ENCODE measurements at places on chromosomes 4 and X.

- DNase-seq = no peak
Measured at GRCh38 chr4:22103768-22104167, 155.2 kb upstream of the KCNIP4 start.

DNA sequence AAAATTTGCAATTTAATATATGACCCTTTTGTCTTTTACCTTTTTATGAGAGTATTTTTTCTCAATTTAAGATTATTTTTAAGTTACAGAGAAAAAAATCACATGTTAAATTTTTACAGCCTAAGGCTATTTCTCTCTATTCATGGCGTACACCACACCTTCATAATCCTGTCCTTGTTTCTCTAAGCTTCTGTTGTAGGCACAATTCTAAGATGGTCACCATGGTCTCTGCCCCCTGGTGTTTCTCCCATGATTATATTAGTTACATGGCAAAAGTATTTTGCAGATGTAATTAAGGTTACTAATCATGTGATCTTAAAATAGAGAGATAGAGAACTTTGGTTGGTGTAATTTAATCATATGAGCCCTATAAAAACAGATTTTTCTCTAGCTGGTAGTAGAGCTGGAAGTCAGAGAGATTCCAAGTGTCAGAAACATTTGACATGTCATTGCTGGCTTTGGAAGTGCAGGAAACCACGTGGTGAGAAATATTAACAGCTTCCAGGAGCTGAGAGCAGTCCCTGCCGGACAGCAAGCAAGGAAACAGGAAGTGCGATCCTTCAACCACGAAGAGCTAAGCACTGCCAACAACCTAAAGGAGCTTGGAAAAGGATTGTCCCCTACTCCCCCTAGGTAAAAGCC lies 89.8 kb downstream of the EIF4E start:
- DNase-seq = peak; percentile 8

- DNase-seq = no peak
Measured at GRCh38 chr4:87981486-87981885, 6.0 kb downstream of the SPP1 start.

DNA sequence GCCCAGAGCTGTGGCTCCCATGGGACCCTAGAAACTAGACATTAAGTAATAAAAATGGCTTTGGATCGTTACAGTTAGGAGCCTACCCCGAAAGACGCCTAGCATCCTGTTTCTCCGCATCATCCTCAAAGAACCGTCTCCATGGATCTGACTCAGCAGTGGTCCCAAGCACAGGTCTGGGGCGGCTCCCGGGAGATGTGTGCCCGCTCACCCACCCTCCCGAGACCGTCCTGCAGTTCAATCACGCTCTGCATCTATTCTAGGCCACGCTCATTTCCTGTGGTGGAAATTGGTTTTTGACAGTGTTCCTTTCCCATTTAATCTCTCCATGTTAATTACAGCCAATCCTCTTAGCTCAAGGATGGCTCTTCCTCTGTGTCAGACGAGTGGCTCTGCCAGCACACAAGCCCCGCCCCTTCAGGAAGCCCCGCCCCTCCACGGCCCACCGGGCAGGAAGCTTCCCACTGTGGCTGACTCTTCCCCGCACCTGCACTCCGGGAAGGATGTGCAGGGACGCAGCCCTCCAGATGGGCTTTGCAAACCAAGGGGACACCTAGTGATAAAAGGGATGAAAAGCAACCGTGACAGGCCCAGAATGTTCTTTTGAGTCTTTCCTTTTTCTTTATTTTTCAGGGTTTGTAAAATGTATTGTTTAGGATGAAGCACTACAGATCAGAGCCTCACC lies 34.5 kb upstream of the HELT start:
- peak; percentile 43 for DNase-seq

- DNase-seq = no peak
Measured at GRCh38 chr4:650461-650860, 23.6 kb downstream of the ATP5ME start.

DNA sequence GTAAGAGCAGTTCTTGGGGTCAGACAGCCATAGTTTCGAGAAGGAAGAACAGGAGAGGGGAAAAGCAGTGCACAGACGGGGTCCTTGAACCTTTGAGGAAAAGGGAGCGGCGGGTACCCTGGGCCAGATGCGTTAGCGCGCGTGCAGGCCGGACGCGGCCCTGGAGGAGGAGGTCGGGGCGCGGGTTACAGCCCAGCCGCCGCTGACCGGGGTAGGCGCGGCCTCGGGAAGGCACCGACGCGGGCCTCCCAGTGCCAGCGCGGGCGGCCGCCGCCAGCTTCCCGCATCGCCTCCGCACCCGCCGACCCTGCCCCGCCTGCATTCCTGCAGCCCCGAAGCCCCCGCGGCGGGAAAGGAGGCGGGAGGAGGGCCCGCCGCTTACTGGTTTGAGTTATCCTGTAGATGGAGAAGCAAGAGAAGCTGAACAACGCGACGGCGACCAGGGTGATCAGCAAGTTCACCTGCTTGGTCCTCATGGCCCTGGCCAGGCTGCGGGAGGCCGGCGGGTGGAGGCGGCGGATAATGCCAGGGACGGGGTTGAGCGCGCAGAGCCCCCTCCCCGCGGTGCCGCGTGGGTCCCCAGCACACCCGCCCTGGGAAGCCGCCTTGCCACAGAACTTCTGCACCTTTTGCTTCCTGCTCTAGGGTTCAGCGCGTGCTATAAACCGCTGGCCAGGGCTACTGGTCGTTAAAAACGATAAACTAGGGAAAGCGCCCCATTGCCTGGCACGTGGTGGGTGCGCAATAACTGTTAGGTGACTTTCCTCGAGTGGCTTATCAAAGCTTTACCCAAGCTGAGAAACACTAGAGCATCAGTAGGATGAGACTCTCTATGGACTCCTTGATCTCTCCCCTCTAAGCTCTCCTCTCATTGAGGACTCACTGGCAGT lies at the start of gene MGAT4D:
TSS of gene MGAT4D (minus strand) at position 547 of the 890 bp plus-strand sequence. CDS start at position 476, 71 bp downstream.
- no peak for DNase-seq

GRCh38 chr4:88002786-88003185 lies 4.6 kb upstream of the PKD2 start:
- DNase-seq = no peak

DNA sequence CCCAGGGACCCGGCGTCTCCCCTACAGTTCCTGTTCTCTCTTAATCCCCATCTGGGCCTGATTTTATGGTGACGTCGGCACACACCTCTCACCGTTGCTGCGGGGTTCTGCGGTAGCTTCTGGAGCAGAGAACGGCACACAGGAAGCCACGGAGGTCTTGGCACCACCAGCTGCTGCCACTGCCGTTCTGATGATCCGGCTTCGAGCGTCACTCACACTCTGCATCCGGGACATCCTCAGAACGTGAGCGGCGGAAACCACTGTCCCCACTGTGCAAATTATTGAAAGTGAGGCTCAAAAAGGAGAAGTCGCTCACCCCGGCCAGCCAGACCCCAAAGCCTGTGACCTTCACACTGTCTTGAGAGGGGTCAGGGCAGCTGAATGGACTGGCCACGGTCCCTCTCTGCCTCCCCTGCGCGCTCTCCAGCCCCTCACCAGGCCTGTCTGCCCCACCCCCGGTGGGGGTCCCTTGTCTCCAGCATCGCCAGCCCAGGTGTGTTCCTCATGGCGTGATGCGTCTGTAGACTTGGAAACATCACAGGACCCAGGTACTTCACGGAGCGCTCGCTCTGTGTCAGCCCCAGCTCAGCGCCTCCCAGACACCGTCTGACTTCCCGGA lies 201.1 kb downstream of the AFAP1 start:
- DNase-seq = no peak

DNA sequence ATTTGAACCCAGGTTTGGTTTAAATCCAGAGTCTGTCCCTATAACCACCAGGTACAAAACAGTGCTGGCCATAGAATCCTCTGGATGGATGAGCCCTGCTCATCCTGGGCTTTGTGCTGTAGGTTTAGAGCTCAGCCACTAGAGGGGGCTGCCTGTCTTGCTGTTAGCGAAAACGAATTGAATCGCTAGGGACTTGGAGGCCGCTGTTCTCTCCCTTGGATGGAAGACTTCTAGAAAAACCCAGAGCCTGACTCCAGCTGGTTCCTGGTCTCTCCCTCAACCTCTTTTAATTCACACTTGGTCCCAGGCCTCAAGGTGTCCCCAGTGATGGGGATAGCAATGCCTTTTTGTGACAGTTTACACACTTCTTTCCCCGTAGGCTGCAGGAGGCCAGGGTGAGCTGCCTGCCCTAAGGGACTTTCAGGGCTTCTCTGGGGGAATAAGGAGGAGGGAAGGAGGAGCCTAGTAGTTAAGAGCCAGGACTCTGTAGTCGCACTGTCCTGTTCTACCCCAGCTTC lies 8.7 kb downstream of the RIPPLY1 start:
- DNase-seq = peak; percentile 31

- peak; percentile 33 for DNase-seq
Measured at GRCh38 chrX:70134116-70134477, 850 bp downstream of the IGBP1 start.

DNA sequence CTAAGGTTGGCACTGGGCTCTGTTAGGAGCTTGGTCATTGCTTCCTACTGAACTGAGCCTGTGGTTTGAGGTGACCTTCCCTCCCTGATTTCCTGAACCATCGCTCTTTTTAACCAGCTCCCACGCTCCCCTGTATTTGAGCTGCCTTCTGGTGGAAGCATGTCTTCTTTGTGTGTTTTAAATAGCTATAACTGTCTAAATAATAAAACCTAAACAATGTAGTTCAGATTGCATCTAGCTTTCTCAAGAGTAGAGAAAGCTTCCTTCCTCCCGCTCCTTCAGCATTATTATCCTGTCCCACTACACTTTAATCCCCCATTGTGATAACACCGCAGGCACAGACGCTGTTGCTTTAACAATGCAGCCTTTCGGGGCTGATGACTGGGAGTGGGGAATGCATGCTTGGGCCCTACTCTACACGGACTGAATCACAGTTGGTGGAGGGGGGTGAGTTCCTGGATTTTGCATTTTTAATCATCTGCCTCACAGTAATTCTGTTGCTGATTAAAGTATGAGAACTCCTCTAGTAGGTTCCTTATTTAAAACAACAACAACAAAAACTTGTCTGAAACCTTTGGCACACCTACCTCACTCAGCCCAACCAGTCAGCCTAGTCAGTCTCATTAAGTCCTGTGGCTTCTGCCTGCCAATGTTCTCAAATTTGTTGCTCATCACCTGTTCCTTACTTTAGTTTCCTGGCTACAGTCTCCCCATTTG lies 6.6 kb downstream of the SMS start:
- no peak for DNase-seq

- no peak for DNase-seq
Measured at GRCh38 chrX:100376576-100376975, 33.5 kb downstream of the PCDH19 start.

DNA sequence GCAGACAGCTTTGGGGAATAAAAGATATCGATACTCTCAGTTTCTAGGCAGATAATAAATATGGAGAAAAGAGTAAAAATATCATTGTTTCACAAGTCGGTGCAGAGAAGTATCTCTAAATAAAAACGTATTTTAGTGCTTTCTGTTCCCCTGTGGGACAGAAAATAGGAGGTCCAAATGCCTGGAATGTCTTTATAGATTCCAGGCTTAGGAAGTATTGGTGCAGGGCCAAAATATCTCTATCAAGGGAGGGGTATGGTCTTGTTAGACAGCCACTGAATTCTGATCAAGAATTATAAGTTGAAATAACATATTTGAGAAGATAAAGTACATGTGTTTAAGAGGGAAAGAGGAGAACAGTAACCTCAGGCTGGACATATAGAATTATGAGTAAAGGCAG lies 596.4 kb downstream of the PCDH18 start:
- no peak for DNase-seq

DNA sequence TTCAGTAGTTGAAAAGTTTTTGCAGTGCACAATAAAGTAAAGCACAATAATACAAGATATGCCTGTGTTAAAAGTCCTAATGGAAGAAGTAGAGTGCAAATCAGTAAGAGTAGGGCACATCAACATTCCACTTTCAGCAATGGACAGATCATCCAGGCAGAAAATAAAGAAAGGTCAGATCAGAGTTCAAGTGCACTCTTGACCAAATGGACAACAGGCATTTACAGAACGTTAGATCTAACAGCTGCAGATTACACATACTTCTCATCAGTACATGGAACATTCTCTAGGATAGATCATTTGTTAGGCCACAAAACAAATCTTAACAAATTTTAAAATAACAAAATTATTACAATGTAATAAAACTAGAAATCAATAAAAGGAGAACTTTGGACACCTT lies 1373.5 kb upstream of the PABPC4L start:
- no peak for DNase-seq

- peak; percentile 72 for DNase-seq
Measured at GRCh38 chrX:19334945-19335626, 8.6 kb upstream of the PDHA1 start.

- DNase-seq = no peak
Measured at GRCh38 chrX:49066690-49067089, 7.1 kb downstream of the PRAF2 start.

DNA sequence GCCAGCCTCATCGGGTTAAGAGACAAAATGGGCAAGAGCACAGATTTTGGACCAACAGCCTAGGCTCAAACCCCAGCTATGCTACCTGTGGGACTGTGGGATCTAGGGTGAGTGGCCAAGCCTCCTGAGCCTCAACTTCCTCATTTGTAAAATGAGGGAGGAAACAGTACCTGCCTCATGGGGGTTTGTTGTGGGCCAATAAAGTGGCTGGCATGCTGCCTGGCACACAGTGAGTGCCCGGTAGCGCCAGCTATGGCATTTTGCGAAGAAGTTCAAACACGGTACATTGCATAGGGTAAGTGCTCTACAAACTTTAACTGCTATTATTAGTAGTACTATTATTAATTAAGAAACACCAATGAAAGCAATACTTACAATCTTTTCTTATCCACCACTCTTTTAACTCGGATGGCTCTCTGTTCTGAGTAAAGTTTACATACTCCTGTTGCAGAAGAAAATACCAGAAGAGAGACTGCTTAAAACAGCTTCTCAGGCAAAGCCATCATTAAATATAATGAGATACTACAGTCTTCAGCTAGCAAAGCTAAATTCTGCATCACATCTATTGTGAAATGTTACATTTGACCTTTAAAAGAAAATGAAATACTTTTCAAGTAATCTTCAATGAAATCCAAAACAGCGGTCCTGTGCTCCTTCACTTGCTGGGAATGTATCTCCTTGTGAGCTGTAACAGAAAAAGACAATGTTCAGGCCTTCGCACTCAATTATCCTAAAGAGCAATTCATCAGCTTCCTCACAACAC lies 70.1 kb downstream of the NSG1 start:
- DNase-seq = no peak

- DNase-seq = no peak
Measured at GRCh38 chr4:140186082-140186438, 32.1 kb upstream of the MAML3 start.

DNA sequence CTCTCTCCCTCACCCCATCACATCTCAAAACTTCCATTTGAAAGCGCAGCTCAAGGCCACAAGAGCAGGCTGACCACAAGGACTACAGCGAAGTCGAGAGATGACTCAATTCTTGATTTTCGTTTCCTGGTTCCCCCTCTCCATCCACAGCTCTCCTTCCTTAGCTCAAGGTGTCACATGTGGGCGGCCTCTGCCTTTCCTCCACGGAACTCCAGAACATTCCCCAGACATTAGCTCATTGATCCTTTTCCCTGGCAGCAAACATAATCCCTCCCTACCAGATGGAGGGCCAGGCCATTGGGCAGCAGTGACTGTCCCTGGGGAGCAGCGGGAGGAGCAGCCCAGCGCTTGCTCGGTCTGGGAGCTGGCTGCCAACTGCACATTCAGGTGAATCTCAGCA lies 56.3 kb downstream of the CCDC149 start:
- no peak for DNase-seq

- no peak for DNase-seq
Measured at GRCh38 chr4:17781300-17782287, at the start of gene FAM184B. Gene FAM184B (minus strand): TSS chr4:17781621. CDS start chr4:17781299, 322 bp downstream.

- no peak for DNase-seq
Measured at GRCh38 chrX:111407948-111408347, 4.0 kb downstream of the DCX start.
